Astrocyte of the hippocampus (primary cell): ENCODE measurements at places on chromosomes 16 and 17.

DNA sequence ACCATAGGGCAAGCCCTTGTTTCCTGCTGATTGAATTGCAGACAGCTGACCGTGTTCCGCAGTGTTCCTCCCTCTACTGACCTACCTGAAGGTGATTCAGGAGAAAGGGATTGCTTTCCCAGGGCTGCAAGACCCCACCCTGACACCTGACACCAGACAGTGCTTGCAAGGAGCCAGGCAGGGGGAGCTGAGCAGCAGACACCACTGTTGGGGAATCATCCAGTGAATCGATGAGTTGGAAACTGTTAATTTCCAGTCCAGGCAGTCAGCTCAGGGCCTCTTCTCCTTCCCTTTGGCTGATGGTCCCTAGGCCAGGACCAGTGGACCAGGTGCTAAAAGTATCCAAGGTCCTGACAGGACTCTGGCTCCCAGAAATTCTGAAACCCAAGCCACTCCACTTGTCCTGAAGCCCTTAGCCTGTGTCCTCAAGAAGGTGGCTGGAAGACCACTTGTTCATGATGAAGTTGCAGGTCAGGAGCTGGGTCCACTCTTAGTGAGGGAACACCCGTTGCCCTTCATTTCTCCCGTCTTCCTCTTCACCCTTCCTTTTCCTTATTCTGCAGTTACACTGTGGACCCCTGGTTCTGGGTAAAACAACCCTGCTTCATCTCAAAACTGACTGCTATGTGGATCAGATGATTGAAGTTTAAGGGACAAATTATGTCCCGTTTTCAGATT is 9.5 kb upstream of the UNK start:
- peak; percentile 44 for DNase-seq

DNA sequence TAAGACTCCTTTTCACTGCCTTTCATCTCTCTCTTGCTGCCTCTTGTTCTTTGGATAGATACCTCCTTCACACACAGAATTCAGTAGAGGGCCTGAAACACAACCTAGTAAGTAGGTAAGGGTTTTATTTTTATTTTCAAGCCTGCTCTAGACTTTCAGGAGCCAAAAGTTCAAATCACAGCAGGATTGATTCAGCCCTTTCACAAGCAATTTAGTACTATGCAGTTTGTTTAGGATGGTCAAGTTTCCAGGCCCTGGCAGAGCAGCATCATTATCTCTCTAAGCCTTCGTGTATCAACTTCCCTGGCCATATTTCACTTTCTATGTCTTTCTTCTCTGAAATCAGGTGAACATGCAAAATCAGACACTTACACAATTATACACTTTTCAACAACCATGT is 148.8 kb upstream of the CORO6 start:
- DNase-seq: peak; percentile 14

DNA sequence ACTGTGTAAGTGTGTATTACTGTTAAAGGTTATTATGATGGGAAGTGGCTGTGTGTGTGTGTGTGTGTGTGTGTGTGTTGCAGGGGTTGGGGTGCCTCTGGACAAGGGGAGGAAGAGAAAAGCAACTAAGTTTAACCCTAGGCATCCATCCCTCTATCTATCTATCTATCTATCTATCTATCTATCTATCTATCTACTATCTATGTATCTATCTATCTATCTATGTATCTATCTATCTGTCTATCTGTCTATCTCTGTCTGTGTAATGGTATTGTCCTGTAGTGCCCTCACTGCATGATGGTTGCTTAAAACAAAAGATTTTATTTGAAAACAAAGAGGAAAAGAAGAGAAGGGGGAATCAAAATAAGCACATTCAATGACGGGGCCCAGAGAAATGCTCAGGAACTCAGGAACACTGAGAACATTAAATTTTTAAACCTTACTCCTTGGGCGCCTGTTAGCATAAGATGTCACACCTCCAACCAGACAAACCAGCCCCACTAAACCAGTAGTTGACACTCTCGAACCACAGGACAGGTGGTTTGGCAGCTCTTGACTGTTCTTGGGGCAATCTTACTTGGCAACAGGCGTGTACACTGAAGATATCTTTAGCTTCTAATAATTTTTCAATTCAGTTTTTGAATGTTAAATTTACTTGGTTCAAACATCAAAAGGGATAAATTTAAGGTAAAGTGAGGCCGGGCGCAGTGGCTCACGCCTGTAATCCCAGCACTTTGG is 5.1 kb upstream of the RPL26 start:
- DNase-seq: no peak

- no peak for DNase-seq
These were observed 11.7 kb downstream of the CCDC57 start for GRCh38 chr17:82200743-82201497.

DNA sequence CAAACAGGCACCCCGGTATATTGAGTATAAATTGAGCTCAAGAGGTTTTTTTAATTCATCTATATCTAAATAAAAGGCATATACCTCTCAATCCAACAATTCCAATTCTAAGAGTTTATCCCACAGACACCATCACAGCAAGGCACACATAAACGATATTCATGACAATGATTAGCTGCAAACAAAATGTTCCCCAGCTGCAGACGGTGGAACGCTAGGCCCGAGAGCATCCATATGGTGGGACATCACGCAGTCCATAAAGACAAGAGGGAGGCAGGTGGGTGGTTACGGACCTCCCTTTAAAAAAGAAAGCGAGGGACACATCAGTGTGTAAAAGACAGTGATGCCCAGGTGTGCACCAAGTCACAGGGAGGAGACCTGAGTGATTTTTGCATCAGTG is 28.1 kb downstream of the MEAK7 start:
- DNase-seq: no peak

- peak; percentile 22 for DNase-seq
These were observed 106.7 kb downstream of the TTC19 start for GRCh38 chr17:16106161-16106891.

DNA sequence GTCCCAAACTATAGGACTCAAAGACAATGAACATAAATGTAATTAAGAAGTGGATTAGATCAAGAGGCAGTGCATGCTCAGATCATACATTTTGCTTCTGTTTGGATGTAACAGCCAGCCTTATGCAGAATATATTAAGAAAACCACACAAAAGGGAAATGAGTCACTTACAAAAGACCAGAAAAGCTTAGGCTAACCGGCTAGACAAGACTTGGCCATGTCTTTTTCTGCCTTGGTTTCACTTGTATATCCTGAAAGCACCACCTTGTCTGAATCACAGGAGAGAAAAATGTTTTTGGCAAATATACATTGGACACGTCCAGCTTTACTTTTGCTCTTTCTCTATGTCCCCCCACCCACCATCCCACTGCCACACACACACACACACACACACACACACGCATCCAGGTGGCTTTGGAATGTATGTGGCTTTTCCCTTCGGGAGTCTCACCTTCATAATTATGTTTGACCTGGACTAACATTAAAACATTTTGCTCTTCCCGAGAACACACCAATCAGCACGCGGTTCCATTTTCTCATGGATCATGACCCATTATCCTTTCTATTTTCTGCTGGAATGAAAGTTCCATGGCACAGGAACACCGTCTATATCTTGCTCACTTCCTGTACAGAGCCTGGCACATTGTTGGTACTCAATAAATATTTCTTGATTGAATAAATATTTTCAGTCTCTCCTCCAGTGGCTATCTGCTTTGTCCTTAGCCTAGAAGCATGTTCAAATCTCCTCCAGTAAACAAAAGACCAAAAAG is 64.6 kb downstream of the CDK5R1 start:
- peak; percentile 82 for DNase-seq

DNA sequence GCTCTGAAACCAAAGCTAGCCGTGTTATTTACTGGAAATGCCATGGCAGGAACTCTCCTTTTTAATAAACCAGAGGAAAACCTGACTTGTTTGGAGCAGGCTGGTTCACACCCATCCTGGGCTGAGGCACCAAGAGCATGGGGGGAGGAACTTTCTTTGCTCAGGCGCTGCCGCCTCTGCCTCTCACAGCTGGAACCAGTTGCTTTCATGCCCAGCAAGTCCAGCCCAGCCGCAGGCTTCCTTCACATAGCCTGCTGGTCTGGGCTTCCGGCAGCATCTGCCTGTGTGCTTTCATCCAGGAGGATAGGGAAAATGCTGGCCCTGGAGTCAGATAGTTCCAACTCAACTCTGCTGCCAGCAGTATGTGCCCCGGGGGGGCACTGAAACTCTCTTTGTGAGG is 88.1 kb upstream of the ASIC2 start:
- DNase-seq: no peak

GRCh38 chr17:79304884-79305283 is 230.3 kb downstream of the ENGASE start:
- no peak for DNase-seq

DNA sequence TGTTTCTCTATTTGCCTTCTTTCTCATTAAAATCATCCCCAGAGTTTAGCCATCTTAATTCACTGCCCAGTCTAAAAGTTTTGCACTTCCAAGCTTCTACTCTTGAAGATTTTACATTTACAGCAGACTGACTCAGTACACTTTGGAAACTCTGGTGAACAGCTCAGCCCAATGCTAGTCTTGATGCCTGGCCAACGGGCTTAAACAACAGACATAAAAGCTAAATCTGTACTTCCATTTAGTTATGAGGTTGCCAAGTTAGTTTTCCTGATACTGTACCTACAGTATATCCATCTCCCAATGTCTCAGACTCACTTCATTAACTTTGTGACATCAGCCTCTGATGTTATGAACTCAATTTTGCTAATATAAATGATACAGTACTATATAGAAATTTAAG is 891.8 kb upstream of the SOX9 start:
- DNase-seq: peak; percentile 16

- DNase-seq: no peak
These were observed 17.3 kb upstream of the PSMC5 start for GRCh38 chr17:63809970-63810369.

DNA sequence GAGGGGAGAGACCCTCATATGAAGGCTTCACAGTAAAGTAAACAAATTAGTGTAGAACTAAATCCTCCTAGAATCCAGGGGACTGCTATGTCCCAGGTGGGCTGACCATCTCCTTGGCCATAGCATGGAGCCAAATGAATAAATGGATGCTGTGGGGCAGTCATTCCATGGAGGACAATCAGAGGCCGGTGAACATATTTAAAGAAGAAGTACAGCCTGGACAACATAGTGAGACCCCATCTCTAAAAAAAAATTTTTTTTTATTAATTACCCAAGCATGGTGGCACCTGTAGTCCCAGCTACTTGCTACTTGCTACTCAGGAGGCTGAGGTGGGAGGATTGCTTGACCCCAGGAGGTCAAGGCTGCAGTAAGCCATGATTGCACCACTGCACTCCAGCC is 5.3 kb upstream of the CBFB start:
- DNase-seq: no peak

DNA sequence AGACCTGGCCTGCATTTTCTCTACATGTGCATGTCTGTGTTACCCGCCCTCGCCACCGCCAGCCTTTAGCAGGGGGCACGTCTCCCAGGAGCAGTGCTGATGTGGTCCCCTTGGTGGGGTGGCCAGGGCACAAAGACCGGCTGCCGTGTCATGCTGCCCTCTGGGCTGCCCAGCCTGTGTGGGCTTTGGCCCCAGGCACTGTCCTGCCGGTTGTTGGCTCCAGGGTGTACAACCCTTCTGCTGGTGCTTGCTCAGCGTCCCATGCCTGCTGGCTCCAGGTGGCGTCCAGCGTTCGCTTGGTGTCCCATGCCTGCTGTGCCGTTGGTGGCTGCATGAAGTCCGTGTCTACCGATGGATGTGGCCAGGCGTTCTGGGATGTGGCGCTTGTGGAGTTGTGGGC is 4.1 kb downstream of the BAIAP2 start:
- no peak for DNase-seq

DNA sequence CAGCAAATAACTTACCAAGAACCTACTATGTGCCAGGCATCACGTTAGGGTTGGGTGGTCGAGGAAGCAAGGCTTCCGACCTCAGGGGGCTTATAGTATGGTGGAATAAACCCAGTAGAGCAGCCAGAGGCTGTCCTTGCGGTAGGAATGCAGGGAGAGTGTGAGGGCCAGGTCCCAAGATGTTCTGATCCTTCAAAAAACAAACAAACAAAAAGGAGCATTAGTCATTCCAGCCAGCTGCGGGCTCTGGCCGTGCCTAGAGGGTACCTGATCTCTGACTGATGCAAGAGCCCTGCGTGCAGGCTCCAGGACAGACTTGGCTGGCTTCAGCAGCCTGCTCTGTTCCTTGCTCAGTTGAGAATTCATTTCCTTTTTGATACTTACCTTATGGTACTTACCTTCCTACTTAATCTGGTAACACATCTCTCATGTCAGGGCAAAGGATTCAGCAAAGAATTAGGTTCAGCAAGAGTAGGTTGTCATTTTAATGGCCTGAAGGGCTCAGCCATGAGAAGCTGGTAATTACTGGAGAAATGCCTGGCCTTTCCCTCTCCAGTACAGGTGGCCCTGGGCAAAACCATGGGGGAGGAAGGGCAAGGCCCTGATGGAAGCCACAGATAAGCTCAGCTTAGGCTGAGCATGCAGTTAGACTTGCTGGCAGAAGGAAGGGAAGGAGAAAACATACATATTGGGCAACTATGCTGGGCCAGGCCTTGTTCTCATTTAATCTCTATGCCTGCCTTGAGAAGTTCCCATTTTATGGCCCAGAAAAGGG is 18.4 kb downstream of the CYB5D2 start:
- peak; percentile 85 for DNase-seq

GRCh38 chr16:62408760-62409159 is 372.5 kb upstream of the CDH8 start:
- DNase-seq: no peak

DNA sequence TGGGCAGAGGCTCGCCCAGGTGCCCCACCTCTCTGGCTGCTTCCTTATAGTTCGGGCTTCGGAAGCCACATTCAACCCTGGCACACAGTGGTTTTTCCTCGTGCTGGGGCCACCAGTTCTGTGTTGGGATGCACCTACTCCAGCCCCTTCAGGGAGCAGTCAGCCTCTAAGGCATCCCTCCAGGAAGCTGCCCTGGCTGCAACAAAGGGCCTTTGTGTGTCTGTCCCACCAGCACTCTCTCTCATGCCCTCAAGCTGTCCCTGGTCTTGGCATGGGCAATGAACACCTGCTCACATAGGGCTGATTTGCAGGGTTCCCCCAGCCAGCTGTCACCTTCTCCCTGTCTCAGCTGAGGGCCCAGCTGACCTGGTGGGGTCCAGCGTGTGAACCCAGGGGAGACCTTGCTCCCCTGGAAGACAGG is 754 bp upstream of the NOXO1 start:
- no peak for DNase-seq

DNA sequence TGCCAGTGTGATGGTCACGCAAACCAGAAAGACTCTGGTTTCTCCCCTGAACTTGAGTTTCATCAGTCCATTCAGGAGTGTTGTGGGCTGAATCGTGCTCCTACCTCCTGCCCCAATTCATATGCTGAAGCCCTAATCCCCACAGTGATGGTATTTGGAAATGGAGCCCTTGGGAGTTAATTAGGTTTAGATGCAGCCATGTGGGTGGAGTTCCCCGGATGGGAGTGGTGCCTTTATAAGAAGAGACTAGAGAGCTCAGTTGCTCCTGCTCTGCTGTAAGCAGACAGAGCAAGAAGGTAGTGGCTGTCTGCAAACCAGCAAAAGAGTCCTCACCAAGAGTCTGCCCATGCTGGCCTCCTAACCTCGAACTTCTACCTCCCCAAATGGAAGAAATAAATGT is 160.3 kb upstream of the DYNLRB2 start:
- no peak for DNase-seq
